ENCODE measurements at places on chromosomes 2 and 18.

- no peak for DNase-seq
Observed at GRCh38 chr2:101405351-101405899, 18.1 kb upstream of the CREG2 start.

DNA sequence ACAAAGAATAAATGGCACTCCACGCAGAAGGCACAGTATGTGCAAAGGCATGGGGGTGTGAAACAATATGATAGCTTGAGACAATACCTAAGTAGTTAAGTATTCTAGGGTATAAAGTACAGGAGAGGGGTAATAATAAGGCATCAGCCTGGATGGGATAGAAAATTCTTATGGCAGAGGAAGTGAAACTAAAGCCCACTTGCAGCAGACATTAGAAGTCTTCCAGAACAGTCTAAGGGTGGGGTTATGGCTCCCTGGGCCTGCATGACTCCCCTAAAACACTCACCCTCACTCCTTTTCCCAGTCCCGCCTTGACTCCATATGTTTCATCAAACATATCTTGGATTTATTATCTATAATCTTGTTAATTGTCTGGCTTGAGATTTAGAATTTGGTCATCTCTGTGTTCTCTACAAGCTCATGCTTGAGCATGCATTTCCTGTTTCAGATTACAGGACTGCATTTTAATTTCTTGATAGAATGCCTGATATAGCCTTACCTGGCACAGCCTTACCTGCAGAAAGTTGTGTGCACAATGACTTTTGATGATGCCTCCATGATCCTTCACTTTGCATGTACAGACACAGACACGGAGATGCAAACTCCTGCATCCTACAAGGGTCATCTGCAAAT is 28.5 kb upstream of the TMBIM1 start:
- DNase-seq: no peak

DNA sequence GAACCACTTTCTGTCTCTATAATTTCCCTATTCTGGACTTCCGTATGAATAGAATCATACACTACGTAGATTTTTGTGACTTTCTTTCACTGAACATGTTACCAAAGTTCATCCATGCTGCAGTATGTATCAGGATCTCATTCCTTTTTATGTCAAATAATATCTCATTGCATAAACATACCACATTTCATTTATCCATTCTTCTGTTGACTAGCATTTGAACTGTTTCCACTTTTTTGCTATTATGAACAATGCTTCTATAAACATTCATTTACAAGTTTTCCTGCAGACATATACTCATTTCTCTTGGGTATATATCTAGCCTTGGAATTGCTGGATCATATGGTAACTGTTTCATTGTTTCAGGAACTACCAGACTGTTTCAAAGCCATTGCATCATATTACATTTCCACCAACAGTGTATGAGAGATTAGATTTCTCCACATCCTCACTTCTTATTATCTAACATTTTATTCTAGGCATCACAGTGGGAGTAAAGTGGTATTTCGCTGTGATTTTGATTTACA is 186.2 kb downstream of the DYM start:
- DNase-seq: no peak

DNA sequence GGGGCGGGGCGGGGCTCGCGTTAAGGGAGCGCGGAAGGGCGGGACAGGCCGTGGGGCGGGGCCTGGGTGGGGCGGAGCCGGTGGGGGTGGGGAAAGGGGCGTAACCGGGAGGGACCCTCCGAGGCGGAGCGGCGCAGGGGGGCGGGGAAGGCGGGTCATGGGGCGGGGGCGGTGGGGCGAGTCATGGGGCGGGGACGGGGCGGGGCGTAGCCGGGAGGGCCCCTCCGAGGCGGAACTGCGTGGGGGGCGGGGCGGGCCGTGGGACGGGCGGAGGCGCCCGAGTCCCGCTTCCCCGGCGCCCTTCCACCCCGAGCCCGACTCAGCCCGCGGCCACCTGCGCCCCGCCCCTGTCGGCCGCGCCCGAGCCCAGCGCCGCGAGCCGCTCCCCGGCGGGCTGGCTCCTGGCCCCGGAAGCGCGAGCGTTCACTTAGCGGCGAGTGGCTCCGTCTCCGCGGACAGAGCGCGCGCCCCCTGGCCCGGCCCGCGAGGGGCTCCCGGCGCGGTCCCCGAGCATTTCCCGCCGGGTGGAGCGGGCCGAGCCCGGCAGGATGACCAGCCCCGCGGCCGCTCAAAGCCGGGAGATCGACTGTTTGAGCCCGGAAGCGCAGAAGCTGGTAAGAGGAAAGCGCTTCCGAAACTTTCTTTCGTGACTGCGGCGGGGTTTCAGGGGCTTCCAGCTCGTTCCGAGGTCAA is 64.7 kb downstream of the LRRFIP1 start:
- no peak for DNase-seq

- no peak for DNase-seq
Observed at GRCh38 chr2:239548965-239549595, 148.3 kb upstream of the HDAC4 start.

GRCh38 chr2:86788881-86789686 is 1.6 kb downstream of the CD8A start:
- no peak for DNase-seq

GRCh38 chr18:8368512-8369217 is 240.6 kb upstream of the RAB12 start:
- DNase-seq: no peak

GRCh38 chr2:105910497-105911238 is 166.0 kb downstream of the NCK2 start:
- no peak for DNase-seq

DNA sequence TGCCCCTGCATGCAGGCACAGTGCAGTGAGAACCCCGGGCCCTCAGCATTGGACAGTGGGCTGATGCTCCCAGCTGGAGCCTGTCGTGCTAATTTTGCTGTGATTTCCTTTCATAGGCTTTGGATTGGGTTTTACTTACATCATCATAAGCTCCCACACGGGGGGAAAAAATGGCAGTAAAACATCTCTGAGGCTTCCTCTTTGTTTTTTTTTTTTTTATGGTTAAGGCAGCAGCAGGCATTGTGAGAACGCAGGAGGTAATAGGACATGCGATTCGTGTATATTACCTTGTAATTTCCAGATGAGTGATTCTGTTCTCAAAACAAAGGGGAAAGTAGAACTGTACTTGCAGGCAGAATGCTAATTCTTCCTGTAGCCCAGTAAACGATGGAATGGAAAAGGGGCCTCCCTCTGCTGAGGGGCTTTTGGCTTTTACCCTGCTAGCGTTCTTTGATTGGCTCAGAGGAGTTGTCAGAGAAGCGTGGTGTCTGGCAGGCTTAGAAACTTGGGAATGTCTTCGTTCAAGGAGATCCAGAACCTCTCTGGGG is 89.7 kb downstream of the NPAS2 start:
- no peak for DNase-seq

- no peak for DNase-seq
Observed at GRCh38 chr2:240368781-240369331, 66.6 kb upstream of the GPC1 start.

GRCh38 chr18:42745171-42745570 is 370.3 kb downstream of the RIT2 start:
- no peak for DNase-seq

DNA sequence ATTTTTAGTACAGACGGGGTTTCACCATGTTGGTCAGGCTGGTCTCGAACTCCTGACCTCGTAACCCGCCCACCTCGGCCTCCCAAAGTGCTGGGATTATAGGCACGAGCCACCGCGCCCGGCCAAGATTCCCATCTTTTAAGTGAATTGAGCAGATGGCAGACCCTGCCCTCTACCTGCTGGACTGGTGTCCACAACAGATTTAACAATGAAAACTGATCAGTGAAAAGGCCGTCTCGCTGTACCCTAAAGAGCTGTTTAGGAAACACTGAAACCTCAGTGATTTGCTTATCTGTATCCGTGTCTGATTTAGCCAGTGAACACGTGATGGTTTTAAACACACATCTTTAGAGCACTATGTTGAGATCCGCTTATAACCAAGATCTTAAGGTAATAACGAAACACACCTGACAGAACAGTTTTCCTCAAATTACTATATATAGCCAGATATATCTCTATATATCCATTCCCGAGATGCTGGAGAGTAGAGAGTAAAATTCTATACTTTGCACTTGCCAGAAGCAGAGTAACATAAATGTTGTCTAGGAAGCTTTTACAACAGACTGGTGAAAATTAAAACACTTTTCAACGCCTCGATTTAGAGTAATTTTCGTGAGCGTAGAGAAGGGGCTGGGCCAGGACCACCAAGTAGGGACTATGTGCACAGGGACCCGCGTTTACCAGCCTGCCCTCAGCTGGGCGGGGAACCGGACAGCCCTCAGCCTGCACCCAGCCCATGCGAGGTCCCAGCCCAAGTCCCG is 594 bp downstream of the FAM161A start:
- DNase-seq: no peak

- DNase-seq: no peak
Observed at GRCh38 chr2:88614497-88615157, 12.6 kb downstream of the EIF2AK3 start.

GRCh38 chr2:71670430-71670795 is 217.1 kb downstream of the DYSF start:
- DNase-seq: no peak

GRCh38 chr18:46213295-46213694 is 109.1 kb downstream of the HAUS1 start:
- no peak for DNase-seq

DNA sequence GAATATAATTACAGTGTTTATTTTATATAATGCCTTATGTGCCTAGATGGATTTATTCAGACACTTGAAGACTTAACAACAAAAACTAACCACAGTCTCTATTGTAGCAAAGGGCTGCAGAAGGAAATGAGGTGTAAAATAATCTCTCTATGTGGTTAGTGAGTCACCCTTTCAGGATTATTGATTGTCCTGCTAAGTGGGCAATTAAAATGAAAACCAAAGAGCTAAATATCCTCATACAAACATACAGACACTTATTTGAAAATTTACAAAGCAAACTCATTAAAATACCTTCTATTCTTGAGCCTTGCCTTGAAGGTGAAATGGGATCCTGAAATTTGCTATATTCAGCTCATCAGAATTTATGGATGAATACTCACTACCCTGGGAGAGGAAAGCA is 27.7 kb upstream of the DCC start:
- no peak for DNase-seq

GRCh38 chr2:177812713-177813396 is 259.7 kb downstream of the PDE11A start:
- DNase-seq: no peak

- no peak for DNase-seq
Observed at GRCh38 chr2:85448461-85449213, 30.1 kb downstream of the SH2D6 start.

DNA sequence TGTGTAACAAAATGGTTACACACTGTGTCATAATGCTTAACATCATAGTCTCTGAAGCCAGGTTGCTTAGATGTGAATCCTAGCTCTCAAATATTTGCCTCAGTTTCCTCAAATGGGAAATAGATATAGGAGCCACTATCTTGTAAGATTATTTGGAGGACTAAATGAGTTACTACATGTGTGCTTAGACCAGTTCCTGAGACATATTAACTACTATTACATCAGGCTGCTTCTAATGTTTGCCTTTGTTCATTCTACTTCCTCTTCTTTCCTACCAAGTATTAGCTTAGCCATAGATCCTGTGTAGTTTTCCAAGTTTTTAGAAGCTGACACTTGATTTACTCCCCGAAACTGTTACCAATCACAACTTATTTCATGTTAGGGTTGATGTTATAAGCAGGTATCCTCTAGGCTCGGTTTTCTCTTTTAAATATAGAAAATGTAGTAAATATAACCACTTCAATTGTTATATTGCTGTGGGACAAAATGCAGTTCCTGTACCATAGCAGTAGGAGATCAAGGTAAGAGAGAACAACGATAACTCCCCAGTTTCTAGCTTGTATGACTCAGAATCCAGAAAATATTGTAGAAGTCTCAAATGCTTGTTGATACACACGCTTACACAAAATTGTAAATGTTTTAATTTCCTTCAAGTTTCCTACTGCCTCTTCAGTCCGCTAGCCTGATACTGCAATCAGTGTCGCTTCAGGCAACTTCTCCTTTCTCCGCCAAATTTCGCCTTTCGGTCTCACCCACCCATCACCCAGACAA is 751 bp upstream of the DNAJC10 start:
- DNase-seq: peak; percentile 69

GRCh38 chr2:82993609-82994008 is 1465.5 kb downstream of the SUCLG1 start:
- no peak for DNase-seq

- DNase-seq: no peak
Observed at GRCh38 chr2:226862623-226863022, 26.8 kb downstream of the RHBDD1 start.

GRCh38 chr2:164369366-164369765 is 251.9 kb downstream of the GRB14 start:
- no peak for DNase-seq

GRCh38 chr2:180446492-180446891 is 439.4 kb upstream of the CWC22 start:
- DNase-seq: no peak

GRCh38 chr2:144936442-144936841 is 416.5 kb upstream of the ZEB2 start:
- DNase-seq: no peak

DNA sequence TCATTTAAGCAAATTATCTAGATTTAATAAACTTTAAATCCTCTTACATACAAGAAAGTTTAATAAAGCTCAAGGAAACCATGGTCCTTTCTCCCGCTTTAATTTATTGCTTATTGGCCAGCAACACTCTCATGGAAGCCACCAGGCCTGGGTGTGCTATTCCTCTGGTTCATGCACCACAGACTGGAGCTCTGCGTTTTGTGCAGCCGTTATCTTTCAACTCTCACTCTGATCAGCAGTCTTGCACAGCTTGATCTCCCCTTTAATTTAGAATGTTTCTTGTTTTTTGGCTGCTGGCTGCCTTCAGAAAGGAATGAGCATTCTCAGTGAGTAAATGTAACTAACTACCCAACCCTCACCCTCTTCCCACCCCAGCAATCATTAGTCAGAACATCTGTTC is 318.7 kb downstream of the MEIS1 start:
- no peak for DNase-seq

DNA sequence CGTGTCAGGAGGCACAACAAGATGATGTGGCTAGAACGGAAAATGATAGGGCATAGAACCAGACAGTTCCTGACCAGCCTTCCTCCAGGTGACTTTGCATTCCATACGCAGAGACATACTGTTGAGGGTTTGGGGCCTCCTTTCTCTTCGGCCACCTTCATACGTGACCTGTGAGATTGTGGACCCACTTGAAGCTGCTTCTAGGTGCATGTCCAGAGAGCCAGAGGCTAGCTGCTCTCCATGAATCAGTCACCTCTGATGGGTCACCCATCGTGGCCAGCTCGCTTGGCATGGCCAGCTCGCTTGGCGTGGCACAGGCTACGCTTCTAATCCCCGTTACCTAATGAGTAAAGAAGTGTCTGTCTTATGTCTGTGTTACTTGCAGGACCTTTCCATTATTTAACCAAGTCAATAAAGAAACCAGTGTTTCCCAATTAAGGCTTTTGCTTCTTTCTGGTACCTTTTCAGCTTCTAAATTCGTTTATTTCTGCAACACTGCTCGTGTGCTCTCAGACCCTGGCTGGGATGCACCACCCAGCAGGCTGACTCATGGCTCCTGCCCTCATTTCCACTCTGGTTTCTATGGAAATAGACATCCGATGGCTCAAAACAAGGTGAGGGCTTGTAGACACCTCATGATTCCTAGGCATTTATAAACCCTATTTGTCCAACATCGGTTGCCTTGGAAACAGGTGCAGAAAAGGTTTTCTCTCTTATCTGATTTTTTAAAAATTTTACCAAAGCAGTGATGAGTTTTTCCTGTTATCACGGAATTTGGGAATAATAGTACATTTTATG is 86.7 kb upstream of the B3GNT7 start:
- DNase-seq: no peak

- DNase-seq: no peak
Observed at GRCh38 chr2:148643421-148643820, 1.1 kb upstream of the EPC2 start.

Data from SIG-M5 (cell line).